Pancreas (tissue), 10 donors: ENCODE measurements at places on chromosomes 6 and 20.

DNA sequence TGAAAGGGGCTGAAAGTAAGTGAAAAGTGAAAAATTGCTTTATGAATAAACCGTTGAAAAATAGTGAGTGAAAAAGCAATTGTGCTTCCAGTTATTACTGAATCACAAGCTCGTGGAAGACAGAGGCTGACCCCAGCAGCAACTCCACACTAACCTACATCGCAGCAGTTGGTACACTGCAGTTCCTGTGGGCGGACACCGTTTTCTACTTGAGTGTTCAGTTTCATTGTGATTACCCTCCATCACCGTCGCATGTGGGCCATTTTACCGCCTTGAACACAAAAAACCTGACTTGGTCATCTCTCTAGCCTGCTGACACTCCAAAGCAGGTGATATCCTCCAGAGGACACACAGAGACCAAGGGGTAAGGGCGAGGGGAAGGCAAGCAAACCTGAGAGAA is 28.4 kb downstream of the PRDM1 start:
- H3K4me1 ChIP-seq = no peaks in the 10 kb centered on the region
- H3K27me3 ChIP-seq = no peaks in the 10 kb centered on the region
- no peak for DNase-seq
- H3K4me3 ChIP-seq = no peak overlapping the region
- no peak overlapping the region for H3K27ac ChIP-seq

DNA sequence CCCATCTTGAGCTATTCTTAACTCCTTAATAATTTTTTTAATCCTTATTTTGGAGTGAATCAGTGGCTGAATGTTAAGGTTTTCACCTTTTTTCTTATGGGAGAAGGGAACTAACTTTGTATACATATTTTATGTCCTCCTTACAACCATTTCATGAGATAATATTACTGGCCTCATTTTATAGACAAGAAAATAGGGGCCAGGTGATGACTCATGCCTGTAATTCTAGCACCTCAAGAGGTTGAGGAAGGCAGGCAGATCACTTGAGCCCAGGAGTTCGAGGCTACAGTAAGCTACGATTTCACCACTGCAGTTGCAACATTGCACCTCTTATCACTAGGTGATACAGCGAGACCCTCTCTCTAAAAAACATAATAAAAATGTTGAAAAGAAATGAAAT is 128.7 kb downstream of the TMEM242 start:
- no peak overlapping the region for H3K4me3 ChIP-seq
- H3K36me3 ChIP-seq = peaks cover 10% of the 10 kb centered on the region
- no peaks in the 10 kb centered on the region for H3K27me3 ChIP-seq
- peaks cover 11% of the 10 kb centered on the region for H3K4me1 ChIP-seq
- no peak for DNase-seq

GRCh38 chr20:35199740-35200139 is 26.8 kb upstream of the MMP24 start:
- H3K27ac ChIP-seq = no peak overlapping the region
- no peaks in the 10 kb centered on the region for H3K4me1 ChIP-seq
- no peaks in the 10 kb centered on the region for H3K36me3 ChIP-seq
- H3K4me3 ChIP-seq = no peak overlapping the region
- H3K27me3 ChIP-seq = no peaks in the 10 kb centered on the region
- DNase-seq = no peak

DNA sequence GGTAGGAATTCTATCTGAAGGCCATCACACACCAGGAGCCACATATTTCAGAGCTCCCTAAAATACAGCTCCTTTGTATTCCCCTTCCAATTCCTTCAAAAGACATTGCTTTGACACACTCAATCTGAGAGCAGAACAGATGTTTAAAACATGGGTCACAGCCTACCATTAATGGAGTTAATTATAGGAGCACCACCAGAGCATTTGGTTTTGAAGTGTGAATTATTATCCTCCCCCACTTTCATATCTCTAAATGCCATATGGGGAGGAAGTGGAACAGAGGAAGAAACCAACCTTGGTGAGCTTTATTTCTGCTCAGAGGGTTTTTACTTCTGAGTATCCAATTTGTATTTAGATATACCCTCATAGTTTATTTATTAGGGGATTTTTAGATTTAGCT is 50.7 kb upstream of the TNFRSF21 start:
- H3K27me3 ChIP-seq = no peaks in the 10 kb centered on the region
- no peak for DNase-seq
- H3K36me3 ChIP-seq = no peaks in the 10 kb centered on the region
- no peak overlapping the region for H3K27ac ChIP-seq
- H3K4me1 ChIP-seq = no peaks in the 10 kb centered on the region

DNA sequence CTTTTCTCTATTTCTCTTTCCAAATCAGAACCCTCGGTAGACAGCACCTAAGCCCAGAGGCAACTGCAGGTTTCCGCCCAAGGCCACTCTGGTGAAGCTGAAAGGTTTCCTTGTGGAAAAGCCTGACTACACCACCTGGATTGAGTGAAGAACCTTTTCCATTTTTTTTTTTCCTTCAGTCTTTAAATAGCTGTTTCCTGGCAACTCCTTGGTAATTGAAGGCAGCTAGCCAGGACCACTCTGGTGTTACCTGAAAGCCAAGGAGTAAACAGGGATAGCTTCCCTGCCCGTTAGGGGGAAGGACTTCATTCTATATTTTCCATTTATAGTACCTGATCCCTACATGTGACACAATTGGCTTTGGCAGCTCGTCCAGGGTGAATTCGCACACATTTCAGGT is 1238.4 kb downstream of the GRIK2 start:
- no peaks in the 10 kb centered on the region for H3K36me3 ChIP-seq
- no peak overlapping the region for H3K4me3 ChIP-seq
- H3K4me1 ChIP-seq = no peaks in the 10 kb centered on the region

DNA sequence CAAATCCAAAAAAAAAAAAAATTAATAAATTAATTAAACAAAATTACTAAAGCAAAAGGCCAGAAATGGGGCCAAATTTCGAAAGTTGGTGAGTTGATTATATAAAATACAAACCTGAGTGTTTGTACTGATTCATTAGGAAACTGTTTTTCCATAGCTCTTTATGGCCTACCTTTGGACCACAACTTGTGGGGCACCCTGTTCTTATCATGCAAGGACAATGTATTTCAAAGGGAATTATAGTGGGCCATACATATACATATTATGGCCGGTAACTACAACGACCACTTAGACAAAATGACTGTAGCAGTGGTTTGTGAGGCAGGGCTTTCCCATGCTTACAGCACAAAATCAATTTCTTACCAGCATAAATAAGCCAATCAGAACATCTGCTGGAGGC is 69.5 kb downstream of the ESF1 start:
- no peaks in the 10 kb centered on the region for H3K4me1 ChIP-seq
- H3K36me3 ChIP-seq = peaks cover 16% of the 10 kb centered on the region
- DNase-seq = no peak
- H3K4me3 ChIP-seq = no peak overlapping the region
- H3K27ac ChIP-seq = no peak overlapping the region
